T follicular helper cell (primary cell): ENCODE measurements at places on chromosomes 1 and 21.

DNA sequence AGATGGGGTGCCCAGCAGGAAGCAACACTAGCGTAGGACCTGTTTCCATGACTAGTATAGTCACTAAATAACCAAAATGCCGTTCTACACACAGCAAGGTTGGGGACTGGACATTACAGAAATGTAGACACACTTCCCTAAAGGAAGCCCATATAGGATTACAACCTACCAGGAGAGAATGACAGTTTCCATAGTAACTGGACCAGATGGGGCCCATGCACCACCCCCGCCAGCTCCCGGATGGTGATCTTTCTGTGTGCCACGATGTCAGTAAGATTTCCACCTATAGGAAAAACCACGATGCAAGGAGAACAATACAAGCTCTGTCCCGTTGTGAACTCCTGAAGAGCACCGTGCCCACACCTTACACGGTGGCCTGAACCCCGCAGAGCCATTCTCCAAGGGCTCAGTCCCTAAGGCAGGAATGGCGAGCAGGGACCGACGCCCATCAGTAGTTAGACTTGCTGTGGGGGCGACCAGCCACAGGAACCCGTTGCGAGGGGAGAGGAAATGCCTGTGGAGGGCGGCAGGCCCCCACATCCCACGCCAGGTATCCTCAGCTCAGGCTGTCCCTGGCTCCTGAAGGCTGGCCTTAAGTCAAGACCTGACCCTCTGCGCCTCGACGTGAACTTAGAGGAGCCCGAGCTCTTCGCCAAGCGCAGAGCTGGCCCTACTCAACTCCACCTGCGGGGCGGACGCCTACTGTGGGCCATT is 13.6 kb upstream of the CEP85 start:
- DNase-seq: no peak

GRCh38 chr1:228767636-228768354 is 32.5 kb downstream of the RHOU start:
- DNase-seq: no peak

DNA sequence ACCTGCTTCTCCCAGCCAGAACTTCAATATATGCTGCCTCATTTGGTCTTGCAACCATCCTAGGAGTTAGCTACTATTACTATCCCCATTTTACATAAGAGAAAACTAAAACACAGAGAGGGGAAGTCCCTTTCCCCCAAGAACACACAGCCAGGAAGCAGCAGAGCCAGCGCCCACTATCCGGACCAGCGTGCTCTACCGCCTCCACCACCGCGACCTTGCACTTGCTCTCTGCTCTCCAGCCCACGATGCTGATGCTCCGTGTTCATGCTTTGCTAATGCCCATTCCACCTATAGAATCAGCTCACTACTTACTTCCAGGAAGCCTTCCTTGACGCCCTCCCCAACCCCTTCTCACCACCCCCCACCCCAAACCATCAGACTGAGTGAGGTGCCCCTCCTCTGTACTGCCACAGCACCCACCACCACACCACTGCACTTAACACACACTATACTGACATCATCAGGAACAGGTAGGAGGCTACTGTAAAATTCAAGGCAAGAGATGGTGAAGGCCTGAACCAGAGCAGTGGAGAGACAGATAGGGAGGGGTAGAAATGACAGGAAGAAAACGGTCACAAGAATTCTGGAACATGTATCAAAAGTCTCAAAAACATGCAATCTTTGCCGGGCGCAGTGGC is 9.4 kb downstream of the TMEM53 start:
- no peak for DNase-seq

GRCh38 chr1:234570329-234571120 is 39.5 kb downstream of the IRF2BP2 start:
- DNase-seq: no peak

DNA sequence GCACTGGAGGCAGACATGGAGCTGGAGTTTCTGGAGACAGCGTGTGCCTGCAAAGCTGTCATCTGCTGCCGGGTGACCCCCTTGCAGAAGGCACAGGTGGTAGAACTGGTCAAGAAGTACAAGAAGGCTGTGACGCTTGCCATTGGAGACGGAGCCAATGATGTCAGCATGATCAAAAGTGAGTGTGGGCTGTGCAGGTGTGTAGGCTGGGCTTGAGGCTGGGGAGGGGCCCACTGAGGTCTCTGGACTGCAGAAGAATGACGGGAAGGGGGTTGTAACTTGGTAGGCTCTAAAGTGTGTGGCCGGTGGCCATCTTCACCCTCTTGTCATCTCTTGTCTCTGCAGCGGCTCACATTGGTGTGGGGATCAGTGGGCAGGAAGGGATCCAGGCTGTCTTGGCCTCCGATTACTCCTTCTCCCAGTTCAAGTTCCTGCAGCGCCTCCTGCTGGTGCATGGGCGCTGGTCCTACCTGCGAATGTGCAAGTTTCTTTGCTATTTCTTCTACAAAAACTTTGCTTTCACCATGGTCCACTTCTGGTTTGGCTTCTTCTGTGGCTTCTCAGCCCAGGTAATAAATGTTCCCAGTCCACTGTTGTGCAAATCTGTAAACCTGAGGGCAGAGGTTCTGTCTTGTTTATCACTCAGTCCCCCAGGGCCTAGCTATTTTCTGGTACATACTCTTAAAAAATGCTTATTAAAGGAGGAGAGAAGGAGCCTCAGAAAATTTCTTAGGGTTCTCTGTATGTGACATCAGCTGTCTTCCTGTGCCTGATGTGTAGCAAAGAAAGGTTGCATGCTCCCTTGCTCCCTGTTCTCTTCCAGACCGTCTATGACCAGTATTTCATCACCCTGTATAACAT is 19.9 kb downstream of the ATP8B2 start:
- DNase-seq: peak; percentile 72

GRCh38 chr1:211327346-211327921 is 801 bp downstream of the TRAF5 start:
- peak; percentile 29 for DNase-seq

- peak; percentile 62 for DNase-seq
Measured at GRCh38 chr1:19643602-19644394, at the start of gene NBL1. NBL1 (plus strand) TSS chr1:19644311; CDS start chr1:19655031, 10,720 bp downstream.

- no peak for DNase-seq
Measured at GRCh38 chr1:183871601-183872000, 66.7 kb downstream of the RGL1 start.
